ENCODE measurements at places on chromosomes 5 and 9.

GRCh38 chr5:72474516-72474915 lies 32.7 kb downstream of the ZNF366 start:
- DNase-seq, result no peak

DNA sequence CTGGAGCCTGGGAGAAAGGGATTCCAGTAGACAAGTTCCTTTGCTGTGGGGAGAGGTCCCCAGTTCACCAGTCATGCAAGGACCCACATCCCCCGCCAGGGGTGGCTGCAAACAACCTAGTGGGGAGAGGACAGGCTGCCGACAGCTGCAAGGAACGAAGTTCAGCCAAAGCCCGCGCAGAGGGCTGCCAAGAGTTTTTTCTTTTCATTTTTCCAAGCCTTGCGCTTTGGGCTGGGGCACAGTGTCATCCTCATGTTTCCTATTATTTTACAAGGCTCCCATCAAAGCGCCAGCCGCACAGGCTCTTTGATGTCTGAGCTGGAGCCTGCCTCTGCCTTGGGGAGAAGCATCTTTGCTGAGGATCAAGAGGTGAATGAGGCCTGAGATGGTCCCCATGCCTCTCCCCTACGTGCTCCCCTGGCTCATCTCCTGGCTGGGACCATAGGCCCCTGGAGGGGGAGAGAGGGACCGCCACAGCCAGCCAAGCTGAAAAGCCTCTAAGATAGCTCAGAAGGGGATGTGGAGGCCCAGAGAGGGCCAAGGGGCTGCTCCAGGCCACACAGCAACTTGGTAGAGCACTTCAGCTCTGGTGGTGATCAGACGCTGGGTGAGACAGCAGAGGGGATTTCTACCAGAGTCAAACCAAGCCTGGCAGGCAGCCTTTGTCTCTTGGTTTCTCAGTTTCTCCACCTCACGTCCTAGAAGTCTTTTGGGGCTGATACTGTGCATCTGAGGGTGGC lies 50.4 kb upstream of the SYNPO start:
- no peak for DNase-seq

DNA sequence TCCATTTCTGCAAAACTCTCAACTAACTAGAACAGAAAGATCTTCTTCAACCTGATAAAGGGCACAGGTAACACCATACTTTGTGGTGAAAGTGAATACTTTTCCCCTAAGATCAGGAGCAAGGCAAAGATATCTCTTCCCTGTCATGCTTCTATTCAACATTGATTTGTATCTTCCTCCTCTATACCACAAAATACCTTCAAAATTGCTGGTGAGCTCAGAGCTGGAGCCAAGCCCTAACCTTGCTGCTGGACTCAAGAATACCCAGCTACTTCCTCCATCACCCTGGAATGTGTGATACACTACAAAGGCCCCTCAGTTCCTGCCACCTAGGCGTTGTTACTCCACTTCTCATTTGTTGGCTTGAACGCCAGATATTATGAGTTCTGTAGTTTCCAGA lies 499.0 kb downstream of the ACTL7B start:
- DNase-seq, result no peak

DNA sequence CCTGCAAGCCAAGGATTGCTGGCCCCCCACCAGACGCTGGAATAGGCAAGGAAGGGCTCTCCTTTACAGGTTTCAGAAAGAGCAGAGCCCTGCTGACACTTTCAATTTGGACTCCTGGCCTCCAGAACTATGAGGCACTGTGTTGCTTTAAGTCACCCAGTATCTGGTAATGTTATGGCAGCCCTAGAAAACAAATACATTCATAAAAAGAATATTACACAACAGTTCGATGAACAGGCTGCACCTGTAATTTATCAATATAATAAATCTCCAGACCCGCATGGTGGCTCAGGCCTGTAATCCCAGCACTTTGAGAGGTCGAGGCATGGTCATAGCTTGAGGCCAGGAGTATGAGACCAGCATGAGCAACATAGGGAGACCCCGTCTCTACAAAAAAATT lies 7.5 kb downstream of the CMBL start:
- DNase-seq, result no peak

- no peak for DNase-seq
Observed at GRCh38 chr9:2740616-2741015, 23.3 kb downstream of the KCNV2 start.

GRCh38 chr5:16589658-16590057 lies 27.1 kb downstream of the RETREG1 start:
- no peak for DNase-seq

- DNase-seq, result no peak
Observed at GRCh38 chr5:89374144-89374784, 491.3 kb upstream of the MEF2C start.

- DNase-seq, result peak; percentile 44
Observed at GRCh38 chr5:37043693-37044092, 167.1 kb downstream of the NIPBL start.

DNA sequence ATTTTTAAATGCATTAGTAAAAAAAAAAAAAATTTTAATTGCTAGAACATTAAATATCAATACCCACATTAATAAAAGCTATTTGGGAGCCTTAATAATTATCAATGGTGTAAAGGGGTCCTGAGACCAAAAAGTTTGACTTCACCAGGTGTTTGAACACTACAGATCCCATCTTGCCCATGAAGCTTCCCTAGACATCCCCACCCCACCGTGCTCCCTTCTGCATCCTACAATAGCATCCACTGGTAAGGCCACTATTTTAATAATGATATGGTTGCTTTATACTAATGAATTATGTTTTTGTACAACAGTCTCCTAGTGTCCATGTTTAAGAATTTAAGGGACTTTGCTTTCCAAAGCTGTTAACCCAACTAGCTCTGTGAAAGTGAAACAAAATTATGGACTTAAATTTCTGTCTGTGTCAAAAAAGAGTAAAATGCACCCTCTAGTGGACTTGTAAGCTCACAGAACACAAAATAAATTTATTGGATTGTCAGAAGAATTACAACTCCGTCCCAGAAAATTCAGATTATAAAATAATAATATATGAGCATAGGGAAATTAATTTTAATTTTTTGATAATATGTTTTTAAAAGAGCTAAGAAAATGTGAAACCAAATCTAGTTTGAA lies 76.0 kb downstream of the ARL15 start:
- no peak for DNase-seq

DNA sequence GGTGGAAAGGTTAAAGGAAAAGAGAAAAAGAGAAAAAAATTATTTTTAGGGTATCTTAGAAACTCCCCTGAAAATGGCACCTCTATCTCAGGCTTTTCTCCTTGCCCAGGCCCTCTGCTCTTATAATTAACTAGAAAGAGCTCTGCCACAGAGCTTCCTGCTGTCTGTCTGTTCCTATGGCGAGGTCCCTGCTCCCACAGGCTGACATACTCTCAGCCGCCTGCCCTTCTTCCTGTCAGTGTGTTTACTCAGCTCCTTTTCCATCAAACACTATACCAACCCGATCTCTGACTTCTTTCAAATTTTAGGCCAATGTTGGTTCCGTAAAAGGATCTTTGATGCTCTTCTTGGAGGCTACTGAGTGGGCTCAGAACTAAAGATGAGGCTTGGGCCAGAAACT lies 482.6 kb downstream of the DMAC1 start:
- DNase-seq, result no peak

DNA sequence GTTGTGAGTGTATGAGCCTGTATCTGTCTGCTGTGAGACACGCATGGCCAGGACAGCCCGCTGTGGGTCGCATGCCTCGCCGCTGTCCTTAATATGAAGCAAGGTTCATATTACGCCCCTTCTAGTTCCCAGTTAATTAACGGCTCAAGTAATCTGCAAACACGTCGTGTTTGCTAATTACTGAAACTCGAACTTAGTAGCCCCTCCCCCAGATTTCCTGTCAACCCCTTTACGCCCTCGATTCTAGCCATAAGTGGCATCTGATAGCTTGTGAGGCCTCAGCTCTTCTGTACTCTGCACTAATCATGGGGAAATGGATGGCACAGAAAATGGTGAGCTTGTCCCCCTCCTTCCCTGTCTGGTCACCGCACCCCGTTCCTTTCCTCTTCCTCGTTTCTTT lies 116.9 kb upstream of the OTULINL start:
- no peak for DNase-seq

DNA sequence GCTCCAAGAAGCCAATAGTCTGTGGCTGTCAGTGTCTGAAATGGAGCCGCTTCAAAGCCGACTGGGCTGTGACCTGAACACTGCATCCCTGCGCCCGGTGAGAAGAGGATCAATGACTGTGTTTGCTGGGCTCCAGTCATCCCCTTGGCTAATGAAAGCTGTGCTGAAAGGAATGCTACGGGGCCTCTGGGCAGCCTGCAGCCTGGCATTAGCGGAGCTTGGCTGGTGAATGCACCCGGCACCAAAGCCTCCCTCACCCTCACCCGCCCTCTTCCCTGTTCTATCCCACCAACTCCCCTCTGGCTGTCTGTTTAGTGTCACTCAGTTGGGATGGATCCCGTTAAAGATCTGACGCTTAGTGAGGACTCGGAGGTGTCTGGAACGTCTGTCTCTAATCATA lies 355.3 kb downstream of the BNC2 start:
- no peak for DNase-seq

- no peak for DNase-seq
Observed at GRCh38 chr9:72377041-72377440, 12.0 kb upstream of the ZFAND5 start.

DNA sequence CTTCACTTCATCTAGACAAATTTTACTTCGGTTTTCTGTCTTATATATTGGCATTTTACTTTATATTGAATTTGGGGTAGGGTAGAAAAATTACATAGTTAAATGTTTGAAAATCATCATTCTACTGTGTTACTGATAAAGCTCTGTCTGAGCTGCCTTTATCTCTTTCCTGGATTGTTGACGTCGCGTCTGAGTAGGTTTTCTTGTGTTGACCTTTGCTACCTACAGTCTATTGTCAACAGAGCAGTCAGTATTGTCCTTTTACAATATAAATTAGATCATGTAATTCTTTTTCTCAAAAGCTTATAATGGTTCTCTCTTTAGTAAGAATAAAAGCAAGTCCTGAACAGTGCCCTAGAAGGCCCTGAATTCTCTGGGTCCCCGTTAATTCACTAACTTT lies 128.2 kb downstream of the HACD4 start:
- no peak for DNase-seq

GRCh38 chr9:33161011-33161588 lies 6.0 kb downstream of the B4GALT1 start:
- no peak for DNase-seq

- DNase-seq, result no peak
Observed at GRCh38 chr9:15154677-15155076, 152.3 kb downstream of the TTC39B start.

GRCh38 chr5:37249815-37250164 lies 614 bp upstream of the CPLANE1 start:
- no peak for DNase-seq

DNA sequence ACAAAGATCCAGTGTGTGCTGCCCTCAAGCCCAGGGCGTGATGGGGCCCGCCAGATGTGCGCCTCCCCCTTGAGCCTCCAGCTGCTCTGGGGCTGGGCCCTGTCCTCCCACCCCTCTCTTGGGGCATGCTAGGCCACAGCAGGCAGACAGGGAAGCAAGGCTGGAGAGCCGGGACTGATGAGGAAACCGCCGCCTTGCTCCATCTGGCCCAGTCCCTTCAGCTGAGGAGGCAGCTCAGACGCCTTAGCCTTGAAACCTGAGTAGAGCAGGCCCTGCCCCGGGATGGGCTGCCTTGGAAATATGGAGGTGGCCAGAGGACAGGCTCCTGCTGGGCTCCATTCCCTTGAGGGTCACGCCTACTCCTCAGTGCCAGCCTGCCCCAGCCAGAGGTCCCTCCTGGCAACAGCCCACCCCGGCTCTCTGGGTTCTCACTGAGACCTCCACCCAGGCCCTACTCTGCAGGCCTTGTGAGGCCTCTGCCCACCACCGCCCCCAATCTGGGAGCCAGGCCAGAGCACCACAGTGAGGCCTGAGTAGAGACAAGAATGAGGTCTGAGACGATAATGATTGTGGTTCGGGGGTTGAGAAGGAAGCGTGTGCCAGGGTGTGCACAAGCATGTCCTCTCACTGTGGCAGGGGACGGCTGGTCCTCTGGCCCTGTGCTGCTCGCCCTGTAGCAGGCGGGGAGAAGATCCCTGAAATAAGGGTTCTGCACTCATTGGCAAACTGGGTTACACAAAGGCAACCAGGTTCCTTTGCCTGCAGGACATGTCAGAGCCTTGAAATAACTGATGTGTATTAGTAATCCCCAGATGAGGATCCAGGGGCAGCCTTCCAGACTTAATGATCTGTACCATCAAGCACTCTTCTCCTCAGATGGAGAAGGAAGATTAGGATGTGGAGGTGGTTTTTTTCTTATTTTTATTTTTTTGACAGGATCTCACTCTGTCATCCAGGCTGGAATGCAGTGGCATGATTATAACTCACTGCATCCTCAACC lies 30.9 kb downstream of the CXXC5 start:
- DNase-seq, result no peak

- DNase-seq, result no peak
Observed at GRCh38 chr5:119458911-119459632, 6.8 kb downstream of the HSD17B4 start.

GRCh38 chr5:131977212-131977604 lies 31.7 kb upstream of the MEIKIN start:
- DNase-seq, result no peak

DNA sequence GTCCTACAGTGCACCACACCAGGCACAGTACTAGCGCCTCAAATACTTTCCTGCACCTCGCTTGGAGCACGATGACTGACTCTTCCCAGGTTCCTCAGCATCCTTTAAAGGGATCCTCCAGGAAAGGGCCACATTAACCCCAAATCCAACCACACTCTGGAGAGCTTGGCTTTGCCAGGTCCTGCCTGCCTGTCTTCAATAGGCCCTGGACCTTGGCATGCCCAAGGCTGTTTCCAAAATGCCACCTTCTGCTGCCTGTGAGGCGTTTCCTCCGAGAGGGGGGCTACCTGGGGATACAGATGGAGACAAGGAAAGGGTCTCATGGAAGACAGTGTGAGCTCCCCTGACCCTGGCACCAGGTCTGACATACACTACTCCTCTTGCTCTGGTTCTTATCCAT lies 169.9 kb downstream of the DAB2IP start:
- DNase-seq, result no peak

DNA sequence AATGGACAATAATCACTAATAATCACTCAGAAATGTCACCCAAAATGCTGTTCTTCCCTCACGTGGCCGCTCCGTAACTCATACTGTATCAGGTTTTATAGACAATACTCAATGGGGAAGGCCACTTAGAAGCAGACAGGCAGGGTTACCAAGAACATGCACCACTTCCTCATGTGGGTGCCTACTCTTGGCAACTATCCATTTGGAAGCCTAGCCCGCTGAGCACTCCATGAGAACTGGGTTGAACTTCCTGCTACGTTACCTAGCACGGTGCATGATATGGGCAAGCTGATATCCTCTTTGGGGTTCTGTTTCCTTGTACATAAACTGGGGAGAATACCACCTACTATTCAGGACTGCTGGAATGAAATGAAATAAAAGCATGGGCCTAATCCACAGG lies 14.3 kb downstream of the DAP start:
- DNase-seq, result no peak

- DNase-seq, result no peak
Observed at GRCh38 chr9:118558891-118559290, 810.3 kb downstream of the BRINP1 start.

GRCh38 chr9:129751841-129752801 lies 721 bp downstream of the PTGES start:
- DNase-seq, result no peak

GRCh38 chr5:92652756-92653155 lies 928.3 kb downstream of the NR2F1-AS1 start:
- no peak for DNase-seq

GRCh38 chr9:91711755-91712601 lies 238.1 kb downstream of the ROR2 start:
- no peak for DNase-seq
